DMS79 treated with DMSO at 0.1 percent for 48 hours (cell line): ENCODE measurements at places on chromosomes 4 and X.

DNA sequence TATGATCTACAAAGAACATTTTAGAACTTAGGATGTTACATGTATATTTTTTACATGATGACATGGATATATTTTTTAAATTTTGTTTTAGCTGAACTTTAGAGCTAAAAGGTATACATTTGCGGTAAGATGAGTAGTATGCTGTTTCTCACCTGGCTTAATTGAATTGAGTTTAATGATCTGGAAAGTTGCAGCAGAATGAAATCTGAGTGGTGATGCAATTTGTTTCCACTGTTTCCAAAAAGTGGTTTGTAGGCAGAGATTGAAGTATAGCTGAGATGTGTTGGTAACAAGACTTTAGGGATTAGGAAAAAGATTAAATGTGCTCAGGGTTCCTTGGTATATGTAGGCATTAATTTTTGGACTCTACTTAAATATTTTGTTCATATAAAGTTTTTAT, 68.1 kb downstream of the HPF1 start:
- DNase-seq = no peak

DNA sequence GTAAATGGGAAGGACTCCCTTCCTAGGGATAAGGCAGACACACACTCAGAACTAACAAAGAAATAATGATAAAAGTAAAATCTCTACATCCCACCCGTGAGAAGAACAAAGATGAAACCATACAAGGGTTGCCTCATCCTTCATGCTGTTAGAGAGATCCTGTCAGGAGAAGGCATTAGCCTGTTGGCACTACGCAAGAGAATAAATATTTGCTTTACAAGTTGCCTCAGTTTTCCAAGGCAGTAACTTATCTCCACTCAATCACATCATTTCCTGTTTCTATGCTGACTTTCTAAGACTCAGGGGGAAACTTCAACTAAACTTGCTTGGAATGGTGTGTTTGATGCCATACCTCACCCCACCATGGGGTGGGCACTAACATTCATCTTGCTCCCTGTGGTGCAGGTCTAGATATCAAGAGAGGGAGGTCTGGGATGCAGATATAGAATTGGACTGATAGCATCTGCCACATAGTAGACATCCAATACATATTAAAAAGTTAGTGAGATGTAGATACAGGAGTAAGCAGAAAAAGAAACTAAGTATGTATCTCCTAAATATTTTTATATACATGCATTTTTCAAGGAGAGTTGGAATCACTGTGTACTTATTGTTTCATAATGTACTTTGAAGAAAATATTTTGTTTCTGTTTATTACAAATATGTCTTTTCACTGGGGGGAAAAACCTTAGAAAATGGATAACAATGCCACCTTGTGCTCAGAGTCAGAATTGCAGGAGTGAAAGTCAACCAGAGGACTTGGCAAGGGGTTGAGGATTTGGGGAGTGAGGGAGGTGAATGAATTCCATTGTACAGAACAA, 57.2 kb upstream of the BEX4 start:
- peak; percentile 42 for DNase-seq

GRCh38 chr4:131566026-131566425, 1583.1 kb upstream of the PCDH10 start:
- DNase-seq = no peak

DNA sequence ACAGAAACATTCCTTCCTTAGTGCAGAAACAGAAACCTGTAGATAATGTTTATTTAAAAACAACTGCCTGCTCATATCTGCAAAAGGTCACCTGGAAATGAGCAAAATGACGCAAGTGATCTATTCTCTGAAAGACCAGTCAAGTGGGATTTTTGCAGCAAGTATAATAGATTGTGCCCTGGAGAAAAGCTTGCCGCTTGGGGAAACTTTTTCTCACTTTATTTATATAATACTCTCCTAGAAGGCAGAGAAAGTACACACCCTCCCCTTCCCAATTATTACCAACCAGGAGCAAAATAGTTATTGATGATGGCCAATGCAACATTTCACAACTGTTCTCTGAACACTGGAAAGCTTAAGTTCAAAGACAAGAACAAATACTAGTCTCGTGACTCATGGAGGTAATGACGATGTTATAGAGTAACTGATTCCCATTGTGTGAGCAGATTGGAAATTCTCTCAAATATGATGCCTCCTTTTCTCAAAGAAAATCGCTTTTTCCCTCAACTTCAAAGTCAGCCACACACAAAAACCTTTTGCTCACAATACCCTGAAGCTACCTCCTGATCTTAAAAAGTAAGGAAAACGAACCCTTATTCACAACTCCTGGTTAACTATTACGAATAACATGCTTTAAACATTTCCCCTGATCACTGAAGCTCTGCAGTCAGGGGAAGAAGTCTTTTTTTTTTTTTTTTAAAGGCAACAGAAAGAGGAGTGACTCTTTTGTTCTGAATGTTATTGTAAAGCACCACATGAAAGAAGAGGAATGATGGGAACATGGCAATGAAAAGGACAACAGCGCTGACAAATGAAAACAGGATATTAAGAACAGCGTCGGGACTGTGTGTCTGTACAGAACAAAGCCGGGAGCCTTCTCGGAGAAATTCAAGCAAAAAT, 41.0 kb downstream of the MID1 start:
- DNase-seq = no peak

DNA sequence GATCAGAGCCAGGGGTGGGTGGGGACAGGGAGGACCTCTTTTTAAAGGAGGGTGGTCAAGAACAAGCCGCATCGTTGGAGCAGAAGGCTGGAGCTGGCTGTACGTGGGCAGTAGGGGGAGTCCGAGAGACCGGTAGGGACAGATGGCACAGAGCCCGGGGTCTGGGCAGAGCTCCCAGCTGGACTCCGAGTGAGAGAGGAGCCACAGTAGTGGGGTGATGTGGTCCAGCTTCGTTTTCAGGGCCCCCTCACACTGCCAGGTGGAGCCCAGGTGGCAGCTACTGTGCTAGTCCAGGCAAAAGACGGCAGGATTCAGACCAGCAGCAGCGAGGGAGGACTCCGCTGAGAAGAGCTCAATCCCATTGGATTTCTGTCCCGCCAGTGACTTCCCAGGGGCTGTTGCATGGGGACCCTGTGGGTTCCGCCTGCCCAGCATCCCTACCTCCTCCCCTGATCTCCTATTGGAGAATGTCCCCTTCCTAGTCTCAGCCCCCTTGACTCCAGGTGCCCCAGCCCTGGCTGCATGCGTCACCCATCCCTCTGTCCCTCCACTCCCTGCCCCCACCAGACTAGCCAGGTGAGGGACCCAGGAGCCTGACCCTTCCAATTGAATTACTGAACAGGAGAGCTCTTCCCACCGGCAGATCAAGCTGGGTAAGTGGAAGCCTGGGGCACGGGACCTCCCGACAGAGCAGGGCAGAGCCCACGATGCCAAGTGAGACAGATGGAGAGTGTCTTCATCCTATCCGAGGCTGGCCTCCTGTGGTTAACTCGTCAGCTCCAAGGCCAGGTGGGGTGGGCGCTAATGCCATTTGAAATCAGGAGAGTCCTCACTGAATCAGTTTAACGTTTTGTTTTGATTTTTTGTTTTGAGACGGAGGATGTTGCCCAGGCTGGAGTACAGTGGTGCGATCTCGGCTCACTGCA, 2.9 kb downstream of the ARHGAP4 start:
- DNase-seq = peak; percentile 8

- DNase-seq = no peak
Measured at GRCh38 chr4:79831701-79832514, 241.1 kb downstream of the ANTXR2 start.

DNA sequence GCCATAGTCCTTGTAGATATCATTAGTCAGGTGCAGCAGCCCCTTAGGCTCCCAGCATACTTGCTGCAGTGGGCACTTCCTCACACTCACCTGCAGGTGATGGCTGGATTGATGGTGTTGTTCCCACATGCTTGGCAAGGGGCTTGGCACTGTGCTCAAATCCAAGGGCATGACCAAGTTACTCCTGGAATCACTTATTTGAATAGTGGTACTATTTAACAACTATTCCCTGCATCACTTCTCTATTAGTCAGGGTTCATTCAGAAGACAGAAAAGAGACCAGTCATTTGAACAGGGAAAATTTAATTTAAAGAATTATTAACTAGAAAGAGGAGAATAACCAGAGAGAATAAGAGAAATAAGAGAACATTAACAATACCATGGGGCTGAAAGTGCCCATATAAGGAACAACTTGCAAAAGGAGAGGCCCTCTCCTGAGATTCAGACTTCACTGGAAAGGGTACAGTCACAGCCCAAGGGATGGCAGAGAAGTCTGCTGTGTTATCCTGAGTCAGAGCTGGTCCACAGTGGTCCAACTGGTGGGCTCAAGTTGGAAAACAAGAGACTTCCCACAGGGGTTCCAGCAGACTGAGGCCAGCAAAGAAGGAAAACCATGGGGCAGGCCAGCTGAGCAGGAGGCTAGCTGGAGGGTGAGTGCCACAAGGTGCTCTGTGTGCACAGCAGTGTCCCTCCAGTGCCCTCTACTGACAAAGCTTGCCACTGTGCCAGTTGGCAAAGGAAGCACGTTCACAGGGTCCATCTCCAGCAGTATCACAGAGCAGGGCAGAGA, 9.8 kb downstream of the SPP1 start:
- DNase-seq = no peak

GRCh38 chr4:25590171-25590570, 65.5 kb upstream of the SLC34A2 start:
- DNase-seq = no peak

GRCh38 chrX:132415012-132415411, 73.8 kb downstream of the MBNL3 start:
- DNase-seq = no peak

- no peak for DNase-seq
Measured at GRCh38 chrX:95666056-95666455, 1018.6 kb upstream of the DIAPH2 start.

GRCh38 chrX:40987413-40987812, 97.8 kb upstream of the USP9X start:
- no peak for DNase-seq

DNA sequence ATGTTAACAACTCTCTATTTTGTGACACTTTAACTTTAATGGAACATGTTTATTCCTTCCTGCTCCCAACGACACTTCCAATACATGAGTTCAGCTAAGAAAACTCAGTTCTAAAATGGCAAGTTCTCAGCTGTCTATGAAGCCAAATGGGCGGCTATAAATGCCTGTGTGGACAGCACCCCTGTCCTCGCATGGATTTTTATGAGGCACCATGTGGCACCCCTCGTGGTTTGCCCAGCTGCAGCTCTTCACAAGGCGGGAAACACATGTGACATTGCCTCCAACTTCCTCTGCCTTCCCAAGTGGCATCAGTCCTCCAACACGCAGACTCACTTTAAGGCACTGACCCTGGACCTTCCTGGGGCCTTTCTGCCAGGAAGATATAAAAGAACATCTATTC, 48.0 kb downstream of the SH3RF1 start:
- no peak for DNase-seq

DNA sequence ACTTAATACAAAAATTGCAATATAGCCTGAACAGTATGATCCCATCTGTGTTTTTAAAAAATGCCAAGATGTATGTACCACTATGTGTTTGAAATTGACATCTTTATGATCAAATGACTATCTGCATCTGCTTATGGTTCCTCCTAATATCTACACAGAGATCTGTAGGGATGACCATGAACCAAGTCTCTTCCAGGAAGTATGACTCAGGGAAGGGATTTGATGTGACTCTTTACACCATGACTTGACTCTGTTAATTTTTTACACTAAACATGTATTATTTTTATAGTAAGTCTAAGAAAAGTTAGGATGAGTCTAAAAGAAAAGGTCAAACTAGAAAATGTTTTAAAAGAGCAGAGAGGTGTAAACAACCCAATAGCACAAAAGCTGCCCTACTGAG, 164.0 kb downstream of the SH3KBP1 start:
- DNase-seq = no peak

DNA sequence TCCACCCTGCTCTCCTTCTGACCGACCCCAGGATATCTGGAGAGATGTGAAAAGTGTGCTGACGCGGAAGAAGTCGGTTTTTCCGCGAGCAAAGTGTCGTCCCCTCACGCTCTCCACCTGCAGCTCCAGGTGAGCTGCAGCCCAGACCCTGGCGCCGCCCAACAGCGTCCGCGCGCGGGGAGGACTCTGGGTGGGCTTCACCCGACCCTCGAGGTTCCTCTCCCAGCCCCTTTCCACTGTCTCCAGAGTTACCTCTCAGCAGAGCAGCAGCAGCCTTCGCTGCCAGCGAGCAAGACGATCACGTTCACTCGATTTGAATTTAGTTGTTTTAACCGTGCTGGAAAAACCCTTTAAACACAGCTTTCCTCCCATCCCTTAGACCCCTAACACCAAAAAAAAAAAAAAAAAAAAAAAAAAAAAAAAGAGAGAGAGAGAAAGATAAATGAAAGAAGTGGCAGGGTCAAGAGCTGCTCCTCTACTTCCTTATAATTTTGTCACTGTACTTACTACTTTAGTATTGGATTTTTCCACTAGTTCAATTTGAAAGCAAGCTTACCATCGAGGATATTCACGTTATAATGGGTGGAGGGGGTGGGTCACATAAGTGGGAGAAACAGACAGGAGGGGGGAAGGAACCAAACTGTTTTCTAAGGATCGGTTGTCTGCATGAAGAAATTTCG, 758 bp upstream of the NR3C2 start:
- DNase-seq = no peak

DNA sequence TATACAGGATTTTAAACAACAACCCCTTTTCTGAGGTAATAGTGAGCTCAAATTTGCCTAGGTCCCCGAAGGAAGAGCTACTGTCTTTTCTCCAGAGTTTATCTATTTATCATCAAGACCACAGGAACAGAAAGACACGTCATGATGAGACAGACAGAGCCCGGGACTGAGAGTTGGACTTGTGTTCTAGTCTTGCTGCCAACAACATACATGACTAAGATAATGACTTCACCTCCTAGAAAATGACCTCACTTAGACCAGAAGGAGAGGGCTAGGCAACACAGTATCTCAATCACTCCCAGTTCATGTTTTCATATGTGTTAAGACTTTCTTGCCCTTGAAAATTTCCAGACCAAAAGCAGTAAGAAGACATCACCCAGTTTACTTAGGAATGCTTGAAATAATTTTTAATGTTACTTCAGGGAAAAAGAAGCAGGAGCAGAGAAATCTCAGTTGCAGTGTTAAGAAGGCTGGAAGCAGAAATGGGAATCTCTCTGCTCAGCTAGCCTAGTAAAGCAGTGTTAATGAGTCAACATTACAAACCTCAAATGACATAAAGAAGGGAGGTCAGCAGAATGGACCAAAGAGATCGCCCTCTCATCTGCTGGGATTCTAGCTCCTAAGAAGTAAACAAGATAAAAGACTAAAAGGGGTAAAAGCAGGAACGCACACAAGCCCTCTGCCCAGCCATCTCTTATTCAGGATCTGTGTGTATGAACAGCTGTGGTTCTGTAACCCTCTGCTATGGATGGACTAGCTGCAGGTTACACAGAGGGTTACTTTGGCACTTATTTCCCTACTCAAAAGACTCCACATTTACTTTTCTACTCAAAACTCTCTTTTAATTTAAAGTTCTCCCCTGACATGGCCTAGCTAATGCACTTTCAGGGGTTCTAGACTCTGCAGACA, 24.8 kb downstream of the PDGFC start:
- DNase-seq = no peak

DNA sequence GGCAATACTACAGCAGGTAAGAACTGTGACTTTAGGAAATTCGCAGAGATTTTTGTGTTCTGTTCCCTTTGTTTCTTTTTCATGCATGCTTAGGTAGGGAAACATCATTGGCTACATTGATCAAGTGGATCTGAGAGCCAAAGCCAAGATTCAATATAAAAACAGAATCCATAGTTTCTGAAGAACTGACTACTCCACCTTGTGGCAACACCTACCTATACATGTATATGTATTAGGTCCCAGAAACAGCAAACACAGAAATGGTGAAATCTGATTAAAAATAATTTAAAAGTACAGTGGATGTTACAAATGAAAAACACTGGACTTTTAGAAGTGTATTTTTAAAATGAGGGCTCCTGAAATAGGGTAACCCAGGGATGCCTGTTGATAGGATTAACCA, 322.6 kb upstream of the MAOA start:
- DNase-seq = no peak

- DNase-seq = no peak
Measured at GRCh38 chr4:122777846-122778673, 45.6 kb downstream of the BBS12 start.
